ENCODE measurements at places on chromosomes 3 and 15. TPM values are rescaled to one million over a fixed set of nuclear protein-coding genes. Genes with fewer than 3 reads are reported as not detected.

DNA sequence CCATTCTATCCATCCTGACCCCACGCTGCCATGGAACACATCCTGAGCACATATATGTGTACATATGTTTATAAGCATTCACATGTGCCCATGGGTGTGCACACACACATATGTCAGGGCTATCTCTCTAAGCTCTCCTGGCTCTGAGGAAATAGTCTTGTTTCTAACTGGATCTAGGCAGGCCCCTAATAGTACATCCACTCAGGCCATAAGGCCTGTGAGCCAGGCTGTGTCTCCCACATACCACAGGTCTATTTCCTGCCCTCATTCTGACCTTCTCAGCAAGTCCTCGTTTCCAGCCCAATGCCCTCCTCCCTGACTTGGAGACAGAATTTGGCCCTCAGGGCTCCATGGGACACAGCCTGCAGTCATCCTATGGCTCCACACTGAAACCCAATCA, 284.8 kb upstream of the CTNNB1 start:
- DNase-seq = no peak

DNA sequence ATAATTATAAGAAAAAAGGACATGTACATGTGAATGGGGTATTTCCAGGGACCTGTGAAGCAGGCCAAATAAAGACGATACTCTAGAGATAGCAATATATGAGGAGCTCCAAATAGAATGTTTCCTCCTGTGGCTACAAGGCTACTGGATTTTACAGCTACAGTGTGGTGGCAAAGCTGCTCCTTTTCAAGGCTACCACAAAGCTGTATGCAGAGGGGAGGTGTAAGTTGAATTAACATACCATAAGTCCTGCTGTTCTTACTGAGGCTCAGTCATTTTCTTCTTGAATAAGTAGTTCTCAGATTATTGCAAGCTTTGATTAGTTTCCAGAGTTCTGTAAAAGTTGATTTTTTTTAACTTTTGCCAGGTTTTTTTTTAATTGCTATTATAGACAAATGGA, 1184.6 kb upstream of the EPHA6 start:
- DNase-seq = no peak

DNA sequence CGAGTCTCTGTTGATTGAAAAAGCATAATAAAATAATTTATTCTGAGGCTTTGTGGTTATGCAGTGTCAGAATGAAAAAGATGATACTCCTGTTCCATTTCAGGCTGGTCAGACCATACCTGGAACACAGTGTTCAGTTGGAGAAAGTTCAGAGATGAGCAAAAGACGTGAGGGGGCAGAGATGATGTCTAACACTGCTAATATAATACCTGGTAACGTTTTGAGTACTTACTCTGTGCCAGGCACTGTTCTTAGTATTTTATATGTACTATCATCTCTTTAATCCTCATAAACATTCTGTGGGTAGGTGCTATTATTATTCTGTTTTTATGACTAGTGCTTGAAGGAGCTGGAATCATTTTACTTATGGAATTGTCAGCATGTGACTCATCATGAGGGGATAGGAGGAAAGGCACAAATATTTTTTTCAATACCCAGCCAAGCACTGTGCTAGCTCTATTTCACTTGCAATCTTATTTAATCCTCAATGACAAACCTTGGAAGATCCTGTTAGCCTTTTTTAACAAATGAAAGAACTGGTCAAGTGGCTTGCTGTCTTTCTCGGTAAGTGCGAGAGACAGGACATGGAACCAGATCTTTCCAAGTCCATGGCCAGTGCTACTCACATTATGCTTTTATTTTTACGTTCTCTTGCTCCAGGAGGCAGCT, 31.8 kb downstream of the IQGAP1 start:
- DNase-seq = peak; percentile 92

GRCh38 chr3:180749796-180750195, 70.5 kb upstream of the CCDC39 start:
- no peak for DNase-seq

DNA sequence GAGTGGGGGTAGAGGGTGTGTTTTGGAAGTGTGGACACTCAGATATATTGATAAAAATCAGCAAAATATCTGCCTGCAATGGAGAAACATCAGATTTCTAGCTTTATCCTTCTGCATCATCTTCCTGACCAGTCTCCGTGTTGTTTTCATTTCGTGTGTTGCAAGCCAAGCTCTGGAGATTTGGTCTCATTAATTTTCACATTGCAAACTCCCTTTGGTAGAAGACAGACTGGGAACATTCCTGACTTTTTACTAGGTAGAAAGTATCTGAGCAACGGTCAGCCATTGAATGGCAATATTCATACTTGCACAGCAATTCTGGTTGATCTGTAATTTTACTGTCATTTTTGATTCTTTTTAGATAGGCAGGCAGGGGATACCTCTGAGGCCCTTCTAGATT, 30.4 kb downstream of the FSTL1 start:
- no peak for DNase-seq

- DNase-seq = no peak
These were observed 147.6 kb downstream of the FAM43A start for GRCh38 chr3:194833114-194833910.

GRCh38 chr15:25712961-25713355, 150.2 kb downstream of the ATP10A start:
- DNase-seq = no peak

GOLGA6L4 gene
- total RNA-seq = 0.83 TPM

DNA sequence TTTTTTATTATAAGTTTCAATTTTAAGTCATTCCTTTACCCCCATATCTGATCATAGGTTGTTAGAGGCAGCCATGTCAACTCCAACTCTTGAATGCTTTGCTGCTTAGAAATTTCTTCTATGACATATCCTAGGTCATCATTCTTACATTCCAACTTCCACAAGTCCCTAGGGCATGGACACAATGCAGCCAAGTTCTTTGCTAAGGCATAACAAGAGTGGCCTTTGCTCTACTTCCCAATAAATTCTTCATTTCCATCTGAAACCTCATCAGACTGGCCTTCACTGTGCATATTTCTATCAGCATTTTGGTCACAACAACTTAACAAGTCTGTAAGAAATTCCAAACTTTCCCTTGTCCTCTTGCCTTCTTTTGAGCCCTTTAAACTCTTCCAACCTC, 28.5 kb downstream of the TRIM42 start:
- no peak for DNase-seq

RTP4 gene
- not detected for total RNA-seq

DNA sequence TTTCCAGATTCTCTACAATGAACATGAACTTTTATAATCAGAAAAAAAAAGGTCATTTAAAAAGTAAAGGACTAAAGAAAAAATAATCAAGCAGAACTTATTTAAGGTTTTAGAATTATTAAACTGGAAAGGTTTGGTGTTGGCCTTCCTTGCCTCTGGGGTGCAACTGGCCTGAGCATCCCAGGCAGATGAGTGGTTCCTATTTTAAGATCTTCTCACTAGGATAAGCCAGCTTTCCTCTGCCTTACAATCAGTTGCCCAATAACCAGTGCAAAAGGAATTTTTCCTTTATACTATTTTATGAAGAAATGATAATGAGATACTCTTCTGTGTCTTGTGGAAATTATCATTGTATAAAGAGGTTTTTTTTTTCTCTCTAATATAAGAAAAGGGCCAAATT, 56.6 kb downstream of the SEC22A start:
- DNase-seq = no peak
